ENCODE measurements at places on chromosomes 3 and 15. TPM values are rescaled to one million over a fixed set of nuclear protein-coding genes. Genes with fewer than 3 reads are reported as not detected.

The ZNF774 gene
- 3.3 TPM for total RNA-seq

The ISL2 gene
- 1.5 TPM for total RNA-seq

The GNB4 gene
- total RNA-seq: 124 TPM

The GABRG3 gene
- 1.5 TPM for total RNA-seq

The CGNL1 gene
- 31.7 TPM for total RNA-seq
